Activated naive CD4-positive, alpha-beta T cell treated with anti-CD3 and anti-CD28 coated beads, Interleukin-2, amount 10 ng/mL, durations not matched to agents 7 days and 5 days (primary cell): ENCODE measurements at places on chromosomes 7 and 10.

- DNase-seq = no peak
These were observed 129.2 kb upstream of the FAM3C start for GRCh38 chr7:121525155-121525819.

- DNase-seq = no peak
These were observed 665.1 kb upstream of the GALNT17 start for GRCh38 chr7:70466725-70467364.

DNA sequence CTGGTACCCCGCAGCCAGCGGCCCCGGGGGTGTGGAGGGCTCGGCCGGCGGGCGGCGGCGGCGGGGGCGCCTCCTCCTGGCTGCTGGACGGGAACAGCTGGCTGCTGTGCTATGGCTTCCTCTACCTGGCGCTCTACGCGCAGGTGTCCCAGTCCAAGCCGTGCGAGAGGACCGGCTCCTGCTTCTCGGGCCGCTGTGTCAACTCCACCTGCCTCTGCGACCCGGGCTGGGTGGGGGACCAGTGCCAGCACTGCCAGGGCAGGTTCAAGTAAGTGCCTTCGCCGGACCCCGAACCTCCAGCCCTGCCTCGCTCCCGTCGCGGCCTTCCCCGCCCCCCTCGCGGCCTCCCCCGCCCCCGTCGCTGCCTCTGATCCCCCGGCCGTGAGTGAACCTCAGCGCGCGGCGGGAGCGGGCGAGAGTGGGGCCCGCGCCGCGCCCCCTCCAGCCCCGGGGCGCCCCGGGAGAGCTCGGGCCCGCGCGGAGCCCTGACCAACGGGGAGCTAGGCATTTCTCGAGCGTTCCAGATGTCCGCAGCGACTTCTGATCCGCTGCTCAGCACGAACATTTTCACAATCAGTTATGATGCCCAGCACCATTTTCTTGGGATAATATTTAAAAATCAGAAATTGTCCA is 727 bp downstream of the ATRNL1 start:
- peak; percentile 25 for DNase-seq

GRCh38 chr10:18261063-18261610 is 120.9 kb downstream of the CACNB2 start:
- DNase-seq = no peak

DNA sequence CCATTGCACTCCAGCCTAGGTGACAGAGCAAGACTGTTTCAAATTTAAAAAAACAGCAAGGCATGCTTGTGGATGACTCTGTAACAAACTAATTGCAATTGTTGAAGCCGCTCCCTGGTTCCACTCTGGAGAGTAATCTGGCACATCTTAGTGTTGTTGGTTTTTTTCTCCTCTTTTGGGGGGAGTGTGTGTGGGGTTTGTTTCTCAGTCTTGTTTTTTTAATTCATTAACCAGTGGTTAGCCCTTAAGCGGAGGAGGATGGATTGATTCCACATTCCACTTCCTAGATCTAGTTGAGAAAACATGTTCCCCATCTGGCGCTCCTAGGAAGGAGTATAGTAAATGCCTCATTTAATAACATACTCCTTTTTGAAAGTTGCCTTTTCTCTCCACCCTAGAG is 8.6 kb upstream of the ZNF713 start:
- DNase-seq = no peak

DNA sequence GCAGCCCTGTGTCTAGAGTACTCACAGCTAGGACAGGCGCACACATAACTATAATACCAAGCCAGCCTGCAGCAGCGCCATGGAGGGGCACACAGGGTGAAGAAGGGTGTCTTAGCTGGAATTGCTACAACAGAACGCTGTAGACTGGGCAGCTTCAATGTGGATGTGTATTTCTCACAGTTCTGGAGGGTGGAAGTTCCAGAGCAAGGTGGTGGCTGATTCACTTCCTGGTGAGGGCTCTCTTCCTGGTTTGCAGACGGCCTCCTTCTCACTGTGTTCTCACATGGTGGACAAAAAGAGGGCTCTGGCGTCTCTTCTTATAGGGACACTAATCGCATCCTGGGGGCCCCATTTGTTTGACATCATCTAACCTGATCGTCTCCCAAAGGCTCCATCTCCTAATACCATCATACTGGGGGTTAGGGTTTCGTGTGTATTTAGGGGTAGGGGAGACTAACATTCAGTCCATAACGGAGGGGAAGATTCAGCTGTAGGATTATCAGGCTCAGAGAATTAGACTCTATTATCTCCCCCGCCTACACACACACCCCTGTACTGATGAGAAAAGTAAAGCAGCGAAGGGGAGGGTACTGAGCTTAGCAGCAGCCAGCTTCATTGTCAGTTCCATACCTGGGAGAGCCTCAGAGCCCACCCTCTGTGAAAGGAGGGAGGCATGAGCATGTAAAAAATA is 289.1 kb downstream of the CCDC3 start:
- DNase-seq = no peak

GRCh38 chr10:98001736-98002135 is 28.7 kb downstream of the CRTAC1 start:
- no peak for DNase-seq
